ENCODE measurements at places on chromosomes 1 and 21.
A peak's percentile ranks its signal among the peaks of the same experiment; 100 is the strongest.

DNA sequence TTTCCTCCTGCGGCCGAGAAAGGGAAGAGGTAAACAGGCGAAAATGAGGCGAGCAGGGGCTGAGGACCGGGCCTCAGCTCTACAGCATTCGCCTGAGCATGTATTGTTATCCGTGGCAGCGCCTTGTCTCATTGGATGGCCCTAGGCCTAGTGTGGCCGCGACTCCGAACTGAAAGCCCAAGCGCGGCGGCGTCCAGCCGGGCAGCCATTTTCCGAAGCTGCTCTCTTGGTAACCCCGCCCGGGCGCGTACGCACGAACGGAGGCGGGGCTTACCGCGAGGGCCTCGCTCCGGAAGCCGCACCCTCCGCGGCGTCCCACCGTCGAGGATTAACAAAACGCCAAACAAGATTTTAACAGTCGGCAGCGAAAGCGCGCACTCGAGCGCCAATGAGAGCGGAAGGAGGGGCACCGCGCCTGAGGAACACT lies 797 bp upstream of the USP1 start:
- peak; percentile 9 for DNase-seq

- no peak for DNase-seq
Measured at GRCh38 chr1:246338546-246338945, 168.5 kb downstream of the SMYD3 start.

DNA sequence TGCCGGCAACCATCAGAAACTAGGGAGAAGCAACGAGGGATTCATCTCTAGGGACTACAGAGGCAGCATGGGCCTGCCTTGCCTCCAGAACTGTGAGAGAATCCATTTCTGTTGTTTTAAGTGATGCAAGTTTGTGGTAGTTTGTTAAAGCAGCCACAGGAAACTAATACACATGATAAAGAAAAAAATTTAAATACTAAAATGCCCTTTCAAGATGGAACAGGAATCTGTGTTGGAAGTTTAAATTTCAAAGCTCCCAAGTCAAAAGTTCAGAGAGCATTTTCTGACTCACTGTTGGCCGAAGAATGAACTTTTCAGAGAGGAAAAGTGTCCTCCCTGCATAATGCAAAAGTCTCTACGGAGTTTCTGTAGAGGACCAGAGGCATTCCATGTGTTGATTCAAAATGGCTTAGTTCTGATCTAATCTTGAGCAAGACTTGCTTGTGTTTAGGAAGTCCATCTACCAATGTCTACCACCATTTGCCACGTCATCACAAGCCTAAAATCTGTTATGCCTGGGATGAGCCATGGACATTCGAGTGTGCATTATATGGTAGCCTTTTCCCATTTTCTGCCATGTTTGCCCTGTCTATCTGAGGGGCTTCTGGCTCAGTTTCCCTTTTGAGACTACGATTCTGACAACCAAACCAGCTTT lies 22.4 kb upstream of the ARHGAP29 start:
- DNase-seq, result no peak

GRCh38 chr1:27445177-27445936 lies 44.6 kb downstream of the WASF2 start:
- DNase-seq, result no peak

DNA sequence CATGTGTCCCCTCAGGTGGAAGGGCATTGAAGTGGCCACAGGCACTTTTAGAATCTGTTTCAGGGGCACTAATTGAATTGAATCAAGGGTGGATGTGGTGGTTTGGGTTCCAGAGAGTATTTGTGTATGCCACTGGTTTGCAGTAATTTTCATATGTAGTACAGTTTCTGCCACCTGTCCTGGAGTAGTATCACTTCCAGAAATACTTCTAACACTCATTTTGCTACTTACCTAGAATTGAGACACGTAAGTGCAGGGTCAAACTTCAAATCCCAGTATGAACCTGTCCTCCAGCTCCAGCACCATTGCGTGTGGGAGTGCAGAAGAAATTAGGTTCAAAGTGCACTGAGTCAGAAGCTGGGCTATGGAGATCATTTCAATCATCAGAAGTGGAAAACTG lies 26.8 kb downstream of the RSPH1 start:
- DNase-seq, result no peak

DNA sequence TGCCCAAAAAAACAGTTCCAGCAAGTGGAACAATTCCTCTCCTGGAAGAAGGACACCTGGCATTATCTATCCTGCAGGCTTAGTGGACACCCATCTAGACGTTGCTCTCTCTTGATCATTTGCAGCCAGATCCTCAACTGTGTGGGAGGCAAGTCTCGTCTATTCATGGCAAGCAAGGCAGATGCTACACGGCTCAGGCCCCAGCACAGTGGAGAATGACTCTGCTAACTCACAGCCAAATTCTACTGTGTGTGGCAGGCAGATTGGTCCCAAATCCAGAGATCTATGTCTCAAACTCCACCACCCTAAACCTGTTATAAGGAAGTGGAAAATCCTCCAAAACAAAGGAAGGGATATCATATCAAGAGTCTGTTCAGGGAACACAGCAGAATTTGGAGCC lies 7.0 kb downstream of the TNNT2 start:
- no peak for DNase-seq

DNA sequence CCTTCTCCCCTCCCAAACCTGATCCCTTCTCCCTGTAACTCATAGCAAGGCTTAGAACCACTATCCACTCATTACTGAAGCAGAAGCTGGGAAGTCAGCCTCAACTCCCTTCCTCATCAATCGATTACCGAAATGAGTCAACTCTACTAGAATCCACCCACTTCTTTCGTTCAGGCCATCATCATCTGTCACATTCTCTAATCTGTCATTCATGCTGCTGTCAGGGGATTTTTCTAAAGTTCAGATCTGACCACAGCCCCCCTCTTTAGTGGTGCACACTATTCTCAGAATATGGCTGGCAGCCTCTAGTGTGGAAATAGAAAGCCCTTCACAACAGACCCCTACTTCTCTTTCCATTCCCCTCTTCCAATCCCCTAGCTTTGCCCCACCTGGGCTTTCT lies 5.1 kb downstream of the NT5C1A start:
- DNase-seq, result no peak

- no peak for DNase-seq
Measured at GRCh38 chr1:223710179-223711133, 1.9 kb upstream of the CAPN2 start.

GRCh38 chr1:99969260-99969728 lies 502 bp upstream of the SLC35A3 start:
- no peak for DNase-seq

- no peak for DNase-seq
Measured at GRCh38 chr1:18974606-18975005, 18.1 kb upstream of the IFFO2 start.

GRCh38 chr1:154485910-154486496 lies 16.0 kb upstream of the TDRD10 start:
- DNase-seq, result no peak

GRCh38 chr1:235331401-235331800 lies 3.0 kb downstream of the GGPS1 start:
- no peak for DNase-seq

DNA sequence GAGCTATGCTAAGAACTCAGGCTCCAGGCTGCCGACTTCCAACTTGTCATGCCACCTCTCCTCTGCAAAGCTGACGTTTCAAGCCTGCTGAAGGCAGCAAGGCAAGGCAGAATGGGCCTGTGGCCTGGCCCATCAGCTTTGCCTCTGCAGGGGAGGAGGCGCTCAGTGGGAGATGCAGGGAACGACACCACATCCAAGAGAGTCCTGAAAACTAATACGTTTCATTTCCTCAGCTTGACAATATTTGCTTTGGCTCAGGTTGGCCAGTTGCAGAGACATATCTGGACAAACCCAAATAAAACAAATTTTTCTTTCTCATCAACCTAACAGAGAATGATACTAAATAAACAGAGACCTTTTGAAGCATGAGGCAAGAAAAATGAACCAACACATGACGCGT lies 35.3 kb downstream of the BEND5 start:
- no peak for DNase-seq

- DNase-seq, result no peak
Measured at GRCh38 chr1:243399561-243400155, 143.8 kb downstream of the SDCCAG8 start.

DNA sequence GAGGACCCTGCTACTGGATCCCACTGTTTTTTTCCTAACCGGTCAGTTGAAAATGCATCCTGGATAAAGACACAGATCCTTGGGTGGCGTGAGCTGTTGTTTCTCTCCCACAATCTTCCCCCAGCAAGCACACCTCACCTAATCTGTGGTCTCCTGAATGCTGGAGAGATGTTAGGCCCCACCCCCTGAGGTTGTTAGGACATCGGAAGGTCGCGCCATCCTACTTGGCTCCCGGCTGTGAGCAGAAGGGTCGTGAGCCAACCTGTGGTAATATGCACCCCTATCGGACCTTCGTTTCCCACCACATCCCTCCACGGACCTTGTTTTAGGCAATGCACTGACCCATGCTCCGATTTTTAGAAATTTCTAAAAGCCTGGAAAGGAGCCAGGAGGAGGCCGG lies 89.9 kb upstream of the IPO9 start:
- DNase-seq, result no peak

DNA sequence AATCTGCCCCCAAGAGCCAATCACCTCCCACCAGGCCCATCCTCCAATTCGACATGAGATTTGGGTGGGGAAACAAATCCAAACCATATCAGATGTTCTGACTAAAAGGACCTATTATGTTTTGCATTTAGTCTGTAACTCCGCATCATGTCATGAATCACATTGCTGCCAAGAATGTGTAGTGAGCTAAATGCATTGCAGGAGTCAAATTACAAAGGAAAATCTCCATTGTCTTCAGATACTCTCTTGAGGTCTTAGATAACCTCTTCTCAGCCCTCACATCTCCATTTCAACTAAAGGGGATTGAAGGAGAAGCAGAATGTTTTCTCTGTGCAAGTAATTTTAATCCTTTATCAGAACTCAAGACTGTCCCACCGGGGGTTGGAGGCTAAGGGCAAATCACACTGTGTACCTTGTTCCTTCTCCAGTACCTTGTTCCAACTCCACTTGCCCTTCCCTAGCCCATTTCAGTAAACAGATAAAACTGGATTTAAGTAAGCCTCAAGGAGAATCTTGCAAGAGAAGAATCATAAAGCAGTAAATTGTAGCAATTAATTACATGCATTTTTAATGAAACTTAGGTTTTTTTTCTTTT lies 34.1 kb downstream of the EXTL2 start:
- DNase-seq, result peak; percentile 46

DNA sequence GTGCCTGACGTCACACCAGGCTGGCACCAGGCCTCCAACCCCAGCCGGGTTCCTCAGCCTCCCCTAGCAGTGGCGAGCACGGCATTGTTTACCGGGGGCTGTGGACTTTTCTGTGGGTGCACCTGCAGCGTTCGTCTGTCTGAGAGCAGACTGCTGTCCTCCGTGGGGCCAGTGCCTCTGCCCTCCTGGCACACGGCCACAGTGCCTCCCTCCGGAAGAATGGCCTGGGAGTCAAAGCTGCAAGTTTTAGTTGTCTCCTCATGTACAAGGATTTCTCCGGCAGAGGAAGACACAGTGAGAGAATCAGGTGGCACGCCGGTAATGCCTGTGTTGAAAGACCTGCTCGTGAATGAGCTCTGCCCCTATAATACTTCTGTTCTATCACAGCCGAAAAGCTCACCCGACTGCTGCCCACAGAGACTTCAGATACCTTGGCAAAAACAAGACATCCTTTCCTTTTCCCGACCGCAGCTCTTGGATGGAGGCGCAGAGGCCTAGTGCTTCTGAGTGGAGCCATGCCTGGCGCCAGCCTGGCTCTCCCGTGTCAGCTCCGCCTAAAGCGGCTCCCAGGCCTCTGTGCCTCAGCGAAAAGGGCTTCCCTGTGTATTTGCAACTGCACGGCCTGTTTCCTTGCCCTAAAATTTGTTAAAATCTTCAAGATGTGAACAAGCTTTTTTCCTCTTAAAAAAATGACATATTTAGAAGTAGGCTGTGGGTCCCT lies 71.4 kb downstream of the AGPAT3 start:
- no peak for DNase-seq

- no peak for DNase-seq
Measured at GRCh38 chr1:24048205-24048869, 63.6 kb downstream of the MYOM3 start.

GRCh38 chr1:67683316-67683715 lies 1.7 kb upstream of the GADD45A start:
- DNase-seq, result peak; percentile 26

DNA sequence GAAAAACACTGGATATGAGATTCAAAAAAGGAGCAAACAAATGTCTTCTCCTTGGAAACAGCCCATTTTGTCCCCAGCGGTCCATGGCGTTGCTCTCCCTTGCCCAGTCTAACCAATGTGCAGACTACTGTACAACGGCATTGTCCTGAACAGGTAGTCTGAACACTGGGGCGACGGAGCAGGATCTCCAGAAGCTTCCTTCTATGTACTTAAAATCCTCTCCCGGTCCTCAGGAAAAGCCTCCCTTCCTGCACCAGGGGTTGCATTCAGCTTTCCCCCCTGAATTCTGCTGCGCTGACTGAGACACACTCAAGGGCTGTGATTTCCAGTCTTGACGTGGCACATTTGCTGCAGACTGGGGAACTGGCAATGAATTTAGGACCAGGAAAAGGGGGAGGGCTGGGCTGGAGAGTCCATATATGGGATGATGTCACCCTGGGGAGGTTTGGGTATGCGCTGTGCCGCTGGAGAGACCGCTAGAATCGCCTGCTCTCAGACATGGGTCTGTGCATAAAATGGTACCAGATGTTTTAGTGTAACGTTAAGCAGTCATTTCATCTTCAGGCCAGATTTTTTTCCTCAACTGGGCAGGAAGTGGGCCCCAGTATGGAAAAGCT lies 275.9 kb upstream of the C1orf105 start:
- DNase-seq, result peak; percentile 100

- no peak for DNase-seq
Measured at GRCh38 chr1:154969860-154970452, 591 bp downstream of the SHC1 start.

DNA sequence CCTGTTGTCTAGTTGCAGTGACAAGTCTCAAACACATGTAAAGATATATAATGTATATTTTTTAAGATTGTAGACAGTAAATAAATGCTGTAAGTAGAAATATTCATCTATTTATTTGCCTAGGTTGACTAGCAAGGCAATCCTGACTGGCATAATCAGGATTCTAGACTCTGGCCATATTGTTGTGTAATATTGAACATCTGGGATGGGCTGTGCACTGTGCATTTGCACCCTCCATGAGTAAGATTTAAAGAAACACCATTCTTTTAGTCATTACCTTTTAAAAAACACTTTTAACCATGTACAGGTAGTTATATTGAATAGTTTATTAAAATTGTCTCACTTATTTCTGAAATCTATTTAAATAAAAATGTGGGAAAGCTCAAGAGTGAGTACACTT lies 32.4 kb downstream of the RASAL2 start:
- no peak for DNase-seq

GRCh38 chr1:177307771-177308170 lies 137.0 kb downstream of the BRINP2 start:
- peak; percentile 24 for DNase-seq

GRCh38 chr21:18608226-18608625 lies 204.6 kb upstream of the TMPRSS15 start:
- DNase-seq, result no peak
